ENCODE measurements at places on chromosomes 7 and 10.

GRCh38 chr10:7153750-7154149 lies 257.1 kb downstream of the SFMBT2 start:
- no peak for DNase-seq

DNA sequence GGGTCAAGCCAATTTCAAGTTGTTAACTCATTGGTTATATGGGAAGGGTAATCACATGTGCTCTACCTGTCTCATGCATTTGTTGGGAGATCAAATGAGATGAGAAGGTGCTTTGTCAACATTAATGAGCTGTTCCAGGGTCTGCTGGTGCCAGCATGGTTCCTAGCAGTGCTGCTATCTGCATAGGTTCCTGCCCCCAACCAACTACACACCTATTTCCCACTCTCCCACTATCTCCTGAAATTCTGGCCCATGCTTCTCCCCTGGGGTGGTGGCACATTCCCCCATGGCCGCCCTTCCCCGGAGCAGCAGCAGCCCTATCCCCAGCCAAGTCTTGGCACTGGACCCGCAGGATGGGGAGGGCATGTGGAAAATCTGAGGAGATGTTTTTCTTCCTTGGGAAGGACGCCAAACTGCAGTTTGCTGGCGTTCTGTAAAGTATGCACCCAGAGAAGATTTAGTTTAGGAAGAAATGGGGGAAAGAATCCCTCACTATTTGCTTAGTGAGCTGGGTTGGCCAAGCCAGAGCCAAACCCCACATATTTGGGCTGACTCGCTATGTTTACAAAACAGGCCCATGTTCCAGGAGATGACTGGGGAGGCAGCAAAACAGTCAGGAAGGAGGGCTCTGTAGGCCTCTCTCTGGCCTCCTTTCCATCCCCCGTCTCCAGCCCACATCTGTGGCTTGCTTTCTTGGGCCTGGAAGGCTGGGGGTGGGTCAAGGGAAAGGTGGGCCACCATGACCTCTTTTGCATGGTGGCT lies 42.5 kb downstream of the PPP1R3C start:
- DNase-seq: no peak

DNA sequence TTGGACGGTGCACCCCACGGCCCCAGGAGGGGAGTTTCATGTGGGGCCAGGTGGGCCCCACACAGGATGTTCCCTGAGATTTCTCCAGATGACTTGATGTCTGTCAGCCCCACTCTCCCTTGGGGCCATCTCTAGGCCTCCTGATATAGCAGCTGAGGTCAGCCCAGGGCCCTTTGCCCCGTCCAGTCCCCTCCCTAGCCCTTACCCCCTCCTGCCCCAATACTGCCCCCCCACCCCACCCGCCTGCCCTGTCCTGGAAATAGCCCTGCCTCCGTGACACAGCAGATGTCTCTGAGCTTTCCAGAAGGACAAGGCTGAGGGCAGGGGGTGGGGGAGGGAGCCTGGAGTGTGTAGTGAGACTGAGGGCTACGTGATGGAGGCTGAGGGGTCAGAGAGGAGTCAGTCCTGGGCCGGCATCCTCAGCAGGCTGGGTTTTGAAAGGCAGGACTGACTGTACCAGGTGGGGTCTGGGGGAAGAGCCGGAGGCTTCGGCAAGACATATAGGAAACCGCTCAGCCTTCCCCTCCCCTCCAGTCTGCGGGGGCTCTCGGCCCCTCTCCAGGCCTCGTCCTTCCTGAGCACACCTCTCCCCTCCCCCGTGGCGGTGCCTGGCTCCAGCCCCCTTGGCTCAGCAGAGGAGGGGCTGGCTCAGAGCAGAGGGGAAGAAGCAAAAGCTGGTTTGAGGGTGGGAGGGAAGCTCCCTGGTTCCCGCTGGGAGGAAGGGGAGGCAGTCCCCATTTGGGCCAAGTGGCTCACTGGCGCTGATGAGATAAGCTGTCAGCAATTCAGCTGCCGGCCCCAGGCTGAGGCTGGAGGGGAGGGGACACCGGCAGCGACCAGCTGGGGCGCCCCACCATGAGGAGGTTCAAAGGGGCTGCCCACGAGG lies 2.0 kb downstream of the FLNC start:
- DNase-seq: peak; percentile 12

DNA sequence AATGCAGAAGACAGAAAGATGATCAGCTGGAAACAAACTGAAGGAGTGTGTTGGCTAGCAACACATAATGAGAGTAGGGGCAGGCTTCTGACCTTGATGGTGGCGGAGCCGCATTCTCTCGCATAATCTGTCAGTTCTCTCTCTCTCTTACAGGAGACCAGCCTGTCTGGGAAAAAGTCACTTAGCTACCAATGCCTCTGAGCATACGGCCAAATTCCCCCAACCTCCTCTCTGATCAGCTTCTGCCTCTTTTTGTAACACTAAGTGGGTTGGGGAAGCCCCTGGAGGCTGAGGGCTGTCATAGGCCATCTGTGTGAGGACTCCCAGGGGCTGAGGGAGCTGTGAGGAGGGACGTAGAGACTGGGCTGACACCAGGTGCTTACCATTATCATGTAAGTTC lies 104.6 kb downstream of the HIPK2 start:
- DNase-seq: no peak

- no peak for DNase-seq
Measured at GRCh38 chr7:923108-924041, 31.1 kb downstream of the ADAP1 start.

DNA sequence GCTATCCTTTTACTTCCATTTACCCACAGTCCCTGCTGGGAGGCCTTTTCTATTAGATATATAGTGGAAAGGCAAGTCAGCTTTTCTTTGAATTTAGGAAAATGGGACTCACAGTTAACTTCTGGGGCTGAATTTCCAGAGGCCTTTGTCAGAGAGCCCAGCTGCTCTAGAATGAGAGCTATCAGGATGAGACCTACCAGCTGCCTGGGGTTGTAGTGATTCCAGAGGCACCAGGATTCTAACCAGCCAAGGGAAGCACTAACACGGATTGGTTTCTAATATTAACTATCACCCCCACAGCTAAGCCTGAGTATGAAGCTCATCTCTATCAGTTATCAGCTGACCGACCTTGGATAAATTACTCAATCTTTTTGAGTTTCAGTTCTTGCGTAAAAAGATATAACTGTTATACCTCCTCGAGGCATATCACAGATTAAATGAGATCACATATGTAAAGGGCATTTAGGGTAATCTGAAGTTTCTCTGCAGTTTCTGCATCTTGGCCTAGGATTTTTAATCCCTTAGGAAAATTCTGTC lies 56.6 kb upstream of the CALD1 start:
- DNase-seq: no peak

GRCh38 chr7:114138587-114138986 lies 219.8 kb upstream of the PPP1R3A start:
- DNase-seq: no peak
